Parietal lobe (tissue), 2 donors: ENCODE measurements at places on chromosomes 13 and 19. TPM values are rescaled to one million over a fixed set of nuclear protein-coding genes. Genes with fewer than 3 reads are reported as not detected.

Gene IRGC
- not detected for total RNA-seq

Gene IGFL2
- total RNA-seq: 2.2 TPM

Gene FOSB
- 1.3 TPM for total RNA-seq

Gene DPF1
- total RNA-seq: 47.0 TPM

Gene KCNK6
- total RNA-seq: 0.31 TPM

Gene ZNF738
- total RNA-seq: 51.3 TPM

Gene CRB3
- not detected for total RNA-seq

Gene COMP
- total RNA-seq: not detected

Gene LIM2
- not detected for total RNA-seq

Gene TMC4
- total RNA-seq: 1.3 TPM

Gene PNMA8A
- 46.3 TPM for total RNA-seq

Gene TEX29
- not detected for total RNA-seq

Gene FGF9
- 10.3 TPM for total RNA-seq

Gene PSG1
- total RNA-seq: not detected

Gene ACP7
- not detected for total RNA-seq

Gene ZNF527
- 32.9 TPM for total RNA-seq

Gene SPACA4
- not detected for total RNA-seq

Gene LILRA1
- not detected for total RNA-seq

Gene TNNT1
- 0.94 TPM for total RNA-seq

Gene CLEC17A
- total RNA-seq: not detected
